ENCODE measurements at places on chromosomes 1 and 21.

DNA sequence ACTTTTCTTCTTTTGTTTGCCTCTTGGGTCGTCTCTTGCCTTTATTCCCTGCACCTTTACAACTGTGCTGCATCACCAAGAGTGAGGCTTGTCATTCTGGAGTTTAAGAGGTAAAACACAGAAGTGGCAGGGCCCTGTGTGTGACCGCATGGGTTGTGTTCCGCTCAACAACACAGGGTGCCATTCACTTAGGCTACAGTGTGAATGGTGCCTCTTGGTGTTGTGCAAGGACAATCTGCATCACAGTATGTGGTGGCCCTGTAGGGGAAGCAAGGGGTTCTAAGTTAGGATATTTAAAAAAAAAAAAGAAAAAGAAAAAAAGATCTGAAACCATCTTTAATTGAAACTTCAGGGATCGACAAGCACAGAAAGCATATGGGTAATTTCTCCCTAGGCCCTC lies 38.2 kb downstream of the BRINP2 start:
- DNase-seq: peak; percentile 6

DNA sequence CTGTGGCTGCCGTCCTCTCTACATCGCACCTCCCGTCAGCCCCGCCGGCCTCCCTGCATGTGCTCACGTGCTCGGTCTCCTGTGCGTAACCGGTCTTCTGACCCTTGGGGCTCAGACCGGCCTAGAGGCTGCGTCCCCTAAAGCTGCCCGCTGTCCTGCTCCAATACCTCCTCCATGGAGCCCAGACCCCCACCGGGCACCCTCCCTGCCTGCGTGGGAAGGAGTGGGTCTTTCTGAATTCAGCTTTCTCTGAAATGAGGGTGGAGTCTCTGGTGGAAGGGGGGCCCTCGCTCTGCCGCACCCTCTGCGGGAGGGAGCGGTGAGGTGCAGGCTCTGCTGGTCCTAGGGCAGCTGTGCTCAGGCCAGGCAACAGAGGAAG lies 18.7 kb upstream of the POFUT2 start:
- DNase-seq: no peak

GRCh38 chr1:221204055-221204833 lies 325.0 kb downstream of the HLX start:
- DNase-seq: no peak

GRCh38 chr1:96536581-96536980 lies 185.0 kb upstream of the PTBP2 start:
- DNase-seq: no peak

DNA sequence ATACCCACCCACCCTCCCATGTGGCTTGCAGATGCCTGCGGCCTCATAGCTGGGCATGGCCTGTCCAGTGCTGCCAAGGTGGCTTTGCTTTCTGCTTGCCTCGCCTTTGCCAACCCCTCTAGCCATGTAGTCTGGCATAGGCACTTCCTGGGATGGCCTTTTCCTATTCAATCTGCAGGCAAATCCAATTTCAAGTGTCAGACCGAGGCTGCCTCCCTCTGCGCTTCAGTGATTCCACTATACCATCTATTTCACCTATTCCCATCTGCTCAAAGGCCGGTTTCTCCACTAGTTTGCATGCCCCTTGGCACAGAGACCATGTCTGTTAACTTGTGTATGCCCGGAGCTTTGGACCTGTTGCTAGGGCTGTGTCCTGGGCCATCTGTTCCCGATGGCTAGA lies 3.8 kb upstream of the ZBTB21 start:
- no peak for DNase-seq

GRCh38 chr1:149962039-149962647 lies 25.5 kb upstream of the MTMR11 start:
- DNase-seq: peak; percentile 82

DNA sequence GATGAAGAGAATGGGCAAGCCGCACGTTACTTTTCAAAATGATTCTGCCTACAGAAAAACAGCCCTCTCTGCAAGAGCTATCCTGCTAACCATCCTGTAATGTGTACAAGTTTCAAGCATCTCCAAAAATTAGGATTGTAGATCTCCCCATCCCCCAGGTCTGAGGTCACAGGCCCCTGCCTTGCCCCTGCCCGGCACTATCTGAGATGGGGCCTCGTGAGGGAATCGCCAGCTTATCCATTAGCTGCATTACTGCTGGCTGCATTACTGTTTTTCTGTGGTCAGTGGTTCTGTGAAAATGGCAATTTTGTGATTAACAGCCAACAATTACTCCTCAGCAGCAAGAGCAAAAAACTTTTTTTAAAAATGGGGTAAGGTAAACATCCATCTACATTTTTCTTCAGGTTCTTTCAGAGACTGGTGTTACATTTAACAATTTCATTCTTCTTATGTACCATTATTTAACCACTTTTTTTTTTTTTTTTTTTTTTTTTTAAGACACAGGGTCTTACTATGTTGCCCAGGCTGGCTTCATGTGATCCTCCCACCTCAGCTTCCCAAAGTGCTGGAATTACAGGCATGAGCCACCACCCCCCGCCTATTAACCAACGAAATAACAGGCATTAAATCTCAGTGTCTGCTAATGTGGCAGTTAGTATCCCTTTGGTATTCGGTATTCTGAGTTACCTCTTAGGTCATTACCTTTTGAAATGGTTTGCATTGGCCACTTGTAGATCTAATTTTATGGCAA lies 83.8 kb downstream of the MRPL37 start:
- DNase-seq: no peak

DNA sequence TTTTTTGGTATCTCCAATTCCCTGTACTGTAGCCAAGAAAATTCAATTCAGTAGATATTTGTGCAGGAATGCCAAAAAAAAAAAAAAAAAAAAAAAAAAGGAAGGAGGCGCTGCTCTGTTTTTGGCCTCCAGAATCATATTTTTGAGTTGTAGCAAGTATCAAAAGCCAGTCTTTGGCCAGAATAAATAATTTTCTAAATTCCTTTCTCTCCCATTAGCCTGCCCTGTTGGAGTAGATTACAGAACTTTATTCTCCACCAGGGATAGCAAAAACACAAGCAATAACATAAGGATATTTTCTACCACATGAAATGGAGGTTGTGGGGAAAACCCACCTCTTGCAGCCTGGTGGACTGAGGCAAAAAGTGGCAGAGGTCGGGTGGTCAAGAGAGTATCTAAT lies 2.4 kb upstream of the CYP4X1 start:
- DNase-seq: no peak

- DNase-seq: peak; percentile 29
Measured at GRCh38 chr1:23126200-23126599, 42.5 kb downstream of the LUZP1 start.
